Mesenteric fat pad (tissue), 1 donor: ENCODE measurements at places on chromosomes 6 and 20.

- no peak for DNase-seq
These were observed 45.2 kb downstream of the UTRN start for GRCh38 chr6:144330017-144330987.

DNA sequence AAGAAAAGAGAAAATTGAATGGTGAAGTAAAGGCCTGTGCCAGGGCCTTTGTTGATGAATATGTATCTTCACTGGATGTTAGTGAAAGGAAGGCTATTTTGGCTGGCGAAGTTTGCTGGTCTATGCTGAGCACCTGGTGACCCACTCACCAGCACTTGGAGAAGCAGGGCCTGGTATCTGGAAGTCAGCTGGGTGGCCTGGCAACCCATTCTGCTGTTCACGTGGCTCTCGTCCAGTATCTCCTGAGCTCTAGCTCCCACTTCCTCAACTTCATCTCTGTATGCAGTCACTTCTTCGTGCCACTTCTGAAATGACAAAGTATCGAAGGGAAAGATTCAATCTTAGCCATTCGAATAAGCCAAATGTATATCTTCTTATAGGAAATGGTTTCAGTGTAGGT is 283.7 kb downstream of the SYNE1 start:
- DNase-seq = no peak

GRCh38 chr6:170583756-170584180 is 669 bp downstream of the PDCD2 start:
- DNase-seq = no peak

GRCh38 chr6:159440911-159441703 is 251.9 kb downstream of the SOD2 start:
- DNase-seq = no peak

- no peak for DNase-seq
These were observed 129.3 kb downstream of the HACE1 start for GRCh38 chr6:104730450-104730849.
